ENCODE measurements at places on chromosomes 6 and 20.

DNA sequence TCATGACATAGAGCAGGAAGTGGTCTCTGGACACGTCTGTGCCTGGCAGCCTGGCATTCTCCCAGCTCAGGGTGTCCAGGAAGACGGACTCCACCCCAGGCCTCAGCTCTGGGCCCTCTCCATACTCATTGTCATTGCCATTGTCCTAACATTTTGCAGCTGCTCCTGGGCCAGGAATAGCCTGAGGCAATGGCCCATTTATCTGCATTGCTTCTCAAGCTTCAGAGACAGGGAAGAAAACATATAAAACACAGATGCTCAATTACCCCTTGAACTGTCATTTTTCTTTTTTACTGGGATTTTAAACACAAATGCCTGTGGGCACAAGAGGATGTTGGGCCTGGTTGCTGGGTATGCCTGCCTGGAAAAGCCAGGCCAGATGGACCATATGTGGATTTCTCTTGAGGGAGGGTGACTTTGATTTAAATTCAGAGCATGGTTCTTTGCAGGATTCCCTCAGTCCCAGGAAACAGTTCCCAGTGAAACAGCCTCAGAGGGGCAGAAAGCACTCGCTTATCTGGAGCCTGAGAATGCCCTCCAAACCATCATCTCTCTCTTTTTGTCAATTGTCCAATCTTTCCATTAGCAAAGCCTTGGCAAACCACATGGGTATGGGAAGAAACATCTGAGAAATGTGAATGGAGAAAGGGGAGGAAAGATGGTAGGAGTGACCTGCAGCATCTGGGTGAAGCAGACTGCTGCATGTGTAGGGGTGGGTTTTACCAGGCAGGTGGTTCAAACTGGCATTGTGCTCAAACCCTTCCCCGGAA, 17.9 kb downstream of the LAMP5 start:
- DNase-seq = no peak

- DNase-seq = no peak
Observed at GRCh38 chr6:132933090-132933489, 118.7 kb downstream of the RPS12 start.

DNA sequence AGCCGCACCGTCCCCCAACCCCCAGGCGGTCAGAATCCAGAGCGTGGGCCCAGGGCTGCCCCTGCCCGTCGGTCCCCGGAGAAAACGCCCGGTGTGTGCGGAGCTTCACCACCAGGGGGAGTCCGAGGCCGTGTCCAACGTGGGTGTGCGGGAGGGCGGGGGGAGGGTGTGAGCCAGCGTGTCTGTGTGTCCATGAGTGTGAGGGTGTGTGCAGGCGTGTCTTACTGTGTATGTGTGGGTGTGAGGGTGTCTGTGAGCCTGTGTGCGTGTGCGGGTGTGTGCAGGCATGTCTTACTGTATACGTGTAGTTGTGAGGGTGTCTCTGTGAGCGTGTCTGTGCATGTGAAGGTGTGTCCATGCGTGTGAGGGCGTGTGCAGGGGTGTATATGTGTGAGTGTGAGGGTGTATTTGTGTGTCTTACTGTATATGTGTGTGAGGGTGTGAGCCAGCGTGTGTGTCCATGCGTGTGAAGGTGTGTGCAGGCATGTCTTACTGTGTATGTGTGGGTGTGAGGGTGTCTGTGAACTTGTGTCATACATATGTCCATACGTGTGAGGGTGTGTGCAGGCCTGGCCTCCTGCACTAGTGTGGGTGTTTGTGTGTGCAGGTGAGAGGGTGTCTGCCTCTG, 24.6 kb upstream of the GATA5 start:
- peak; percentile 58 for DNase-seq

DNA sequence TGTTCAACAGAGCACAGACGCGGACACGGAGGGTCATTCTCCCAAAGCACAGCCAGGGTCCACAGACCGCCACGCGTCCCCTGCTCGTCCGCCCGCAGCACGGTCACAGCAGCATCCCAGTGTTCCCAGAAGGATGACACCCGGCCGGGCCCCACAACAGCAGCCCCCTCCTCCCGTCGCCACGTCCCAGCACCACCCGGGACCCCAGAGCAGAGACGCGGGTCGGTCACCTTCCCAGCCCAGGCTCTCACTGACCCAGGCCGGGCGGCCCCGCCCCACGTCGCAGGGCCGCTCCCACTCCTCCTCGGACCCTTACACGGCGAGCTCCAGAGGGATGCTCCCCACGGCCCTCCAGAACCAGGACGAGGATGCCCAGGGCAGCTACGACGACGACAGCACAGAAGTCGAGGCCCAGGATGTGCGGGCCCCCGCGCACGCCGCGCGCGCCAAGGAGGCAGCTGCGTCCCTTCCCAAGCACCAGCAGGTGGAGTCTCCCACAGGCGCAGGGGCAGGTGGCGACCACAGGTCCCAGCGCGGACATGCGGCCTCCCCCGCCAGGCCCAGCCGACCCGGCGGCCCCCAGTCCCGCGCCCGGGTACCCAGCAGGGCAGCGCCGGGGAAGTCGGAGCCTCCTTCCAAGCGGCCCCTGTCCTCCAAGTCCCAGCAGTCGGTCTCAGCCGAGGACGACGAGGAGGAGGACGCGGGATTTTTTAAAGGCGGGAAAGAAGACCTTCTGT, 64.3 kb downstream of the FNDC1 start:
- no peak for DNase-seq

- DNase-seq = no peak
Observed at GRCh38 chr6:12844284-12845223, 128.0 kb downstream of the PHACTR1 start.

GRCh38 chr20:9482180-9482579, 32.2 kb upstream of the LAMP5 start:
- no peak for DNase-seq

- no peak for DNase-seq
Observed at GRCh38 chr6:118872318-118872717, 21.6 kb upstream of the ASF1A start.

DNA sequence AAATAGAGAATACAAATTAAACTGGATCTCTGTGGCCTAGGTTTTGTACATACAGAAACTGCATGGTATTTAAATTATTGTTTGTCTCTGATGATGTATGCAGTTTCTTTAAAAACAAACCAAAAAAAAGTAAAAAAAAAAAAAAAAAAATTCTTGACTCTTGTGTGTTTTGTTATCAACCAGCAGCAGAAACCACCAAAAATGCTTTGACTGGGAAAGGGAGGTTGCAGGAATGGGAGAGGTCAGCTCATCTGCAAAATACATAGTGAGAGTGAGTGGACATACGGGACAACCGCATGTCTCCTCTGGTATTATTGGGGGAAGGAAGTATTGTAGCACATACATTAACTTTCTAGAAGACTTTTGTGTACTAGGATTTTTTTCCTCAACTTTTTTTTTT, 38.0 kb downstream of the TBC1D7 start:
- no peak for DNase-seq

GRCh38 chr6:47263268-47263667, 46.4 kb downstream of the TNFRSF21 start:
- DNase-seq = no peak

DNA sequence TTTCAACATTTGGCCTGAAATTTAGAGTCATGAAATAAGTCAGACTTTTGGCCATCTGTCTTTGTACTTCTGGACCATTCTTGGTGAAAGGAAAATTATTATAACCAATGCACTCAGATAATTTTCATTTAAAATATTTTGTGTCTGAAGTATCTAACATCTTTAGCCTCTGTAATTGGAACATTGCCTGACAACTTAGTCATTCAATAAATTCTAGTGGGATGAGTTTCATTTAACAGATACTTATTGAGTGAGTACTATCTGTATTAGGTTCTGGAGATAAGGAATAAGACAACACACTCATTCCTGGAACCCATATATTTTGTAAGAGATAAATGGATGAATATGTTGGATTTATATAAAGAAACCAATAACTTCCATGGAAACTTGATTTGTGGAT, 536.0 kb downstream of the BCKDHB start:
- DNase-seq = no peak

GRCh38 chr6:94636780-94637385, 940.5 kb upstream of the MANEA start:
- DNase-seq = no peak

Data from CD8-positive, alpha-beta memory T cell (primary cell).